ENCODE measurements at places on chromosomes 4 and X.

DNA sequence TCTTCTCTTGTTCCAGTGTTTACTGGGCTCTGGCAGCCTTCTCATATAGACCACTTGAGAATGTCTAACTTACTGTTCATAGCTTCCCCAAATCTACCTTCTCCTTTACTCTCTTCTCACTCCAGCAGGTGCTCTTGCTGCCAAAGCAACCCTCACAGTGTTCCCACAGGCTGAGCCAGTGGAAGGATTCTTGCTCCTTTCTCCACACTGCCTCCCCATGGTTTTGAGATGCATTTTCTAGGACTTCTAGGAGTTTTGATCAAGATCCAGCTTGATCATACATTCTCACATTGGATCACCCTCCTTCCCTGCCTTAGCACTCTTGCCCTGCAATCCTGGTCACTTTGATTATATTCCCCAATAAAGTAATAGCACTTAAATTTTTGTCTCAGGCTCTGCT lies 230.8 kb downstream of the TMEM47 start:
- DNase-seq: no peak

DNA sequence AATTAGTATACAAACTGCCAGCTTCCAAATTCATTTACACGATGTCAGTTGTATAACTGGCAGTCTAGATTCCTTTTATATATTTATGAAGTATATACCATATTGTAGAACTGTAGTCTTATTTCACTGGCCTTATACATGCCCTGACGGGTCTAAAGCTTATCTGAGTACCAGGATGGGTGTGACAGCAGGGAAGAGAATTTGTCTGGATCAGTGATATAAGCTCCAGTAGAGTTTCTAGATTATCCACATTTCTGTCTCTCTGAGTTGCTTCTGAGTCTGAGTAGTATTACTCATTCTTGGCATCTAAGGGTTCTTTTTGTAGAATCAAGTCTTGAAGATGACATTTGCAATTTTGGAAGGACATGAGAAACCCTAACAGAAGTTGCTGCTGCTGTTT lies 101.3 kb downstream of the RPA4 start:
- DNase-seq: peak; percentile 70

DNA sequence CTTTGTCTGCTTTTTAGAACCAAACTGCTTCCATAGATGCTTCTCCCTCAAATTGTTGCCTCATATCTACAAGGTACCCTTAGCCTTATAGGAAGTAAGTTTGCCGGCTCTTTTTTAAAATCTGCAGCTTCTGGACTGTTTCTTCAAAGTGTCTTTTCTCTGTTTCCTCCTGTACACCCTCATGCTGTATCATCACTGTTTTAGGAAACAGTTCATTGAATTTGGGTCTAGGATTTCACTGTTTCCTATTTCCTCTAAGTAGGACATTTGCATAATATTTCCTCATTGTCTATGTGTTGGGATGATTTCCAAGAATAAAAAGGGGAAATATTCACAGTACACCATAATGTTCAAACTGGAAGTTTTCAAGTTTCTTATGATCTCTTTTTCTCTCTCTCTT lies 43.0 kb downstream of the BANK1 start:
- DNase-seq: no peak

GRCh38 chr4:146398896-146399445 lies 122.8 kb downstream of the SLC10A7 start:
- no peak for DNase-seq

DNA sequence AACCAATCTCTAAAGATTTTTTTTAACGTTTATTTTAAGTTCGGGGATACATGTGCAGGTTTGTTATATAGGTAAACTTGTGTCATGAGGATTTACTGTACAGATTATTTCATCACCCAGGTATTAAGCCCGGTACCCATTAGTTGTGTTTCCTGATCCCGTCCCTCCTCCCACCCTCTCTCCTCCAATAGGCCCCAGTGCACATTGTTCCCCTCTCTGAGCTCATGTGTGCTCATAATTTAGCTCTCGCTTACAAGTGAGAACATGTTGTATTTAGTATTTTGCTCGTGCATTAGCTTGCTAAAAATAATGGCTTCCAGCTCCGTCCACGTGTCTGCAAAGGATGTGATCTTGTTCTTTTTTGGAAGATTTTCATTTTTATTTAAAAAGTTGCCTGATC lies 2309.4 kb upstream of the AGA start:
- DNase-seq: peak; percentile 56

DNA sequence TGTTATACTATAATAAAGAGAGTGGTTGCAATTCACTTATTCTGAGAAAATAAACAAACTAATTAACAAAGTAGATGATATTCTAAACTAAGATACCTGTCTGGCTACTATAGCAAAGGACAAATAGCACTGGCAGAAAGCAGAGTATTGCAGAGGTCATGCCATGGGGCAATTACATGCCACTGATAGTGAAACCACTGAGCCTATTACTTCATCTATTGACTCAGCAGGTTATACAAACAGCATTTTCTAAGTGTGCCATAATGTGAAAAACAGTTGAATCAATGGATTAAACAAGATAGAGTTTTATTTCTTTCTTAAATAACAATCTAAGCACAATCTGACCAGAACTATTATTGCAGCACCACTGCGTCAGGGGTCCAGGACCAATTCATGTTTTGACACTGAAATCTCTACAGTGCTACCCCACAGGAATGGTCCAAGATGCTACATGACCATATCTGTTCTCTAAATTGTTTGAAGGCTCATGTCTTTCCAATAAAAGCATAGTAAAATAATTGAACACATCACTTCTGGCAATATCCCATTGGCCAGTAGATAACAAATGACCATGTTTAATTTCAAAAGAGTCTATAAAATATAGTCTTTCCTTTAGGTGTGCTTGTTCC lies 389.5 kb upstream of the GRID2 start:
- peak; percentile 12 for DNase-seq

GRCh38 chr4:94540476-94540875 lies 88.7 kb downstream of the PDLIM5 start:
- DNase-seq: peak; percentile 74

- DNase-seq: no peak
Measured at GRCh38 chr4:2083826-2084160, 24.7 kb downstream of the NAT8L start.

GRCh38 chr4:164023214-164023613 lies 528.7 kb downstream of the TMA16 start:
- no peak for DNase-seq

DNA sequence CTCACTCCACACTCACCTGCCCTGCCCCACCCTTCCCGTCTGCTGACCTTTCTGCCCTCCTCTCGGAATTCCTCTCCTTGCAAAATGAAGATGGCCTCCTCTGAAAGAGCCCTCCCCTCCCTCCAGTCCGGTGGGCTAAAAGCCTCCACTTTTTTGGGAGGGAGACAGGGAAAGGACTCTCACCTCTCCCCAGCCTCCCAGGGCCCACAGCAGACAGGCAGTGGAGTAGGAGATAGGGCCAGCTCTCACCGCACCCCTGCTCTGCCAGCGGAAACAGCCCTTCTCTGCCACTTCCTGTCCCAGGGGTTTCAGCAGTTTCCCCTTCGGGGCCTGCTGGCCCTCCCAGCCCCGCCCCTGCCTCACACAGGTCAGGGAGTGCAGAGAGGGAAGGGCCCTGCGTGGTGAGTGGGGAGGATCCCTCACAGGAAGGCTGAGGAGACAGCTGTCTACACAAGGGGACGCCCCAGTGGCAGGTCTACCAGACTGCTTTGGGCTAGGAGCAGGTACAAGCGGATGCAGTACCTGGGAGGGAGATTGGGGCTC lies 18.2 kb downstream of the ELF4 start:
- DNase-seq: no peak

GRCh38 chr4:40225497-40225896 lies 28.7 kb downstream of the RHOH start:
- no peak for DNase-seq

DNA sequence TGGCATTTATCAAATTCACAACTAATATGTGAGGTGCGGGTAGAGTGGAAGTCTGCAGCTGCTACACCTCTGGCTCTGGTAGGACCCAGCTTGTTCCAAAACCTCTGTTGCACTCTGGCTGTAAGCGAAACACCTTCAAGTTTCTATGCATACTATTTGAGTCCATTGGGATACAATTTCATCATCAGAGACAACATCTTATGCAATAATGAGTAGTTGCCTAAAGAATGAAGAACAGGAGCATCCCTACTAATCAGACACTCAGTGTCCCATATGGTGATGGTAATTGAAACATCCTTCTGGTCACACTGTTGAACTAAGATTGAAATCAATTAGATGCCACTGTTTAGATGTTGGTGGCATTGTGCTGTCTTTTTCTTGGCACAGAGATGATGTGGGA lies 178.4 kb downstream of the MGST2 start:
- no peak for DNase-seq

DNA sequence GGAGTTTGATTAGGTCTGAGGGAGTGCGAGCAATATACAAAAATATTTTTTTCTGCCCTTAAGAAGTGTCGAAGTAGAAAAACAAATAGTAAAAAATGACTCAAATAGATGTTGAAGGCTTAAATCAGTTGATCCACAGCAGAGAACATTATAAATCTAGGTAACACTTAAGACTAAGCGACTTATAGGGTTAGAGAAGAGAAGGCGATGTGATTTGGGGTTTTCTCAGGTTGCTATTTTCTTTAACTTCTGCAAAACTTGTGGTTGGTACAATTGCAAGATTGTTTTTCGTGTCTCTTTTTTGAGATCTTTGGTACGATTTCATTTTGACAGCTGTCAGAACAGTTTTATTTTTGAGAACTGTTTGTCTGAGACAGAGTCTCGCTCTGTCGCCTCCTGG lies 1479.5 kb downstream of the PCDH7 start:
- DNase-seq: no peak

DNA sequence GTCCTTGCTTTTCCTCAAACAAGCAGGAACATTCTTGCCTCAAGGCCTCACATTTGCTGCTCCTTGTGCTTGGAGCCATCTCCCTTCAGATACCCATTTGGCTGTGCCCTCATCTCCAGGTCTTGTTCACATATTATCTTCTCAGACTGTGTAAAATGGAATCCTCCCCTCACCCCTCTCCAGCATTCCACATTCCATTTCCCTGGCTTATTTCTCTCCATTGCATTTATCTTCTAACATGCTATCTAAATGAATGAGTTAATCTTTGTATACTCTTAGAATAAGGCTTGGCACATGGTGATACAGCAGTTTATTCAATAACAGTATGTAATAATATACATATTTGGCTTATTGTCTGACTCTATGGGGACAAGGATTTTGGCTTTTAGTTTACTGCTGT lies 8.8 kb upstream of the GALNT7 start:
- no peak for DNase-seq
